ENCODE measurements at places on chromosomes 7 and 10. TPM values are rescaled to one million over a fixed set of nuclear protein-coding genes. Genes with fewer than 3 reads are reported as not detected.

GRCh38 chr10:21336476-21337170, 188.9 kb downstream of the SKIDA1 start:
- peak; percentile 96 for DNase-seq

GRCh38 chr7:98295467-98296192, 14.1 kb downstream of the BRI3 start:
- no peak for DNase-seq

DNA sequence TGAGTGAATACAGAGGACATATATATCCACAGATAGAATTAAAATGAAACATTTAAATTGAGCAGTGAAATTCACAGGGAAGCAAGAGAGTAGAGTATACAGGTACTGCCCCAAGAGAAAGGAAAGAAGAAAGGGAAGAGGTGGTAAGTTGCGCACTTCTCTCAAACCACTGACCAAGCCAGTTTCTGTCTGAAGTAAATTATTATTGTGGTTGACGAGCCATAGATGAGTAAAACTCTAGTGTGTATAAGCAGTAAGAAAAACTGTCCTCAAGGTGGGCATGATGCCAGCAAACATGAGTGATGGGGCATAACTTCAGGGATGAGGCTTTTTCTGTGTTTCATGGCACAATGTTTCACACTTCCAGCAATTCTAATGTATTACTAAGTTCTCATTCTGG, 4.4 kb upstream of the BET1 start:
- DNase-seq, result peak; percentile 86

Gene SHH
- total RNA-seq, result under 0.01 TPM

Gene KCNIP2
- total RNA-seq, result 0.77 TPM

All from fibroblast of lung (primary cell).